Inflammatory macrophage treated with lipopolysaccharide for 4 hours (primary cell): ENCODE measurements at places on chromosomes 3 and 15.

DNA sequence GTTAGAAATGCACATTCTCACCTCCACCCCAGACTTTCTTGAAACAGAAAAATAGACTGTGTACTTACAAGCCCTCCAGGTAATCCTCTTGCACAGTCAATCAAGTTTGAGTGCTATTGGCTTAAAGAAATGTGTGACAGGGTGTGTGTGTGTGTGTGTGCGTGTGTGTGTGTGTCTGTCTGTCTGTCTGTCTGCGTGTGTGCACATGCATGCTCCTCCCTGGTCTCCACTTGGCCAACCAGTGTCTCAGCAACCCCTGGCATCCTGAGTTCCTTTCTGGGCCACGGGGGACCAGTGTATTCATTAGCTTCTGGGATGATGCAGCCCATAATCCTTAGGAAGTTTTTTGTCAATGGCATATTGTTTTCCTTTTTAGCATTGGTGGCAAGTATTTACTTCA lies 128.8 kb upstream of the IL12A start:
- no peak for DNase-seq

GRCh38 chr3:173399044-173399443 lies 1.5 kb downstream of the NLGN1 start:
- DNase-seq = no peak

GRCh38 chr3:116033516-116033915 lies 410.2 kb downstream of the GAP43 start:
- no peak for DNase-seq

GRCh38 chr3:40584625-40585189 lies 59.9 kb downstream of the ZNF621 start:
- DNase-seq = peak; percentile 73

- DNase-seq = no peak
These were observed 6.0 kb downstream of the KLF15 start for GRCh38 chr3:126351086-126351770.

DNA sequence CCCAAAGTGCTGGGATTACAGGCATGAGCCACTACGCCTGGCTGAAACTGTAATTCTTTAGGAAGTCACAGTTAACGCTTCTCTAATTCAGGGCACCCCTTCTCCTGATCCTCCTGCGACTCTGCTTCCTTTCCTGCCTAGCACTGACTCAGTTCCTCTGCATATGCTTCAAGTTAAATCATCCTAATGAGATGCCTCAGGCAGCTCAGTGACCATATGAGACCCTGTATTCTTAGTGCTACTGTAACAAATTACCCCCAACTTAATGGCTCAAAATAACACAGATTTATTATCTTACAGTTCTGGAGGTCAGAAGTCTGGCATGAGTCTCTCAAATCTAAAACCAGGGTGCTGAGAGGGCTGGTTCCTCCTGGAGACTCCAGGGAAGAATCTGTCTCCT lies 271.8 kb upstream of the LYSMD4 start:
- no peak for DNase-seq

GRCh38 chr3:141103067-141103466 lies 51.9 kb downstream of the SPSB4 start:
- DNase-seq = no peak

DNA sequence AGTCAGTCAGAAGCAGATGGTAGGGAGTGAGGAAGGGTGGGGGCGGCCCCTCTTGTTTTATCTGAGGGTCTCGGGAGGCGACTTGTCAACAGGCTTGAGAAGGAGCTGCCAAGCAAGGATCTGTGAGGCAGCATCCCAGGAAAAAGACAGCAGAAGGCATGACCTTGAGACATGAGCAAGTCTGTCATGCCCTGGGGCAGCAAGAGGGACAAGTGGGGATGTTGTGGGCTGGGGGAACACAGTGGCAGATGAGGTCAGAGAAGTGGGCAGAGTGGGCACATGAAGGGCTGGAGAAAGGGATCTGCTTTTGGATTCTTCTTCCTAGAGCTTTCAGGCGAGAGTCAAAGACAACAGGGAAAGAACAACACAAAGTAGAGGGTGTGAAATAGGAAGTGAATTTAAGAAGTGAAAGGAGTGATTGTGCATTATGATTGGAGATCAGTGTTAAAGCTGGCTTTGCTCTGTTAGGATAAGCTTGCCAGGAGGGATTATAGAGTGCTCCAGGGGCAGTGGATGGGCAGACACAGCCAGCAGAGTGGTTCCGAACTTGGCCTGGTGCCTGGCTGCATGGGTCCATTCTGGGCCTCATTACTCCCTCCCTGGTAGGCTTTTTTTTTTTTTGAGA lies 73.3 kb downstream of the USP13 start:
- peak; percentile 68 for DNase-seq

DNA sequence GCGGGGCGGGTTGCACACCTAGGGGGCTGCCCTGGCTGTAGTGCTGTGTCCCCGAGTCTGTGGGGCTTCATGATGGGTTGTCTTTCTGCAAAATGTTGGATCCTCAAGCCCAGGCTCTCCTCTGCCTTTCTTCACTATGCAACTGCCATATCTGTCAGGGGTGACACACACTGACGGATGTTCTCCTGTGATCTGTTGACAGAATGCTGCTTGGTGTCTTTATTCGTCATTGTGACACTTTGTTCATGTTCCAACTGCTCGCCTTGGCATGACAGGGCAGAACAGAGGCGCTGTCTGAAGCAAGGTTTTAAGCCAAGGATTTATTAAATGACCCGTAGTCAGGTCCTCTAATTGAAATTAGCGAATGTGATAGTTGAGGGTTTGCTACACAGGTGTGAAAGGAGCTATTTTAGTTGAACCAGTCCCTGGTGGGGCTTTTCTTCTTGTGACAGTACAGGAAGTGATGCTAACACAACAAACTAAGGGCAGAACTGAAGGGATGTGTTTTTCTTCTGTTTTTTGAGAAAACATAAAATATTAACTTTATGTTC lies 173.4 kb downstream of the MCTP2 start:
- no peak for DNase-seq

- DNase-seq = no peak
These were observed 270.2 kb downstream of the TAFA4 start for GRCh38 chr3:68662176-68662575.

DNA sequence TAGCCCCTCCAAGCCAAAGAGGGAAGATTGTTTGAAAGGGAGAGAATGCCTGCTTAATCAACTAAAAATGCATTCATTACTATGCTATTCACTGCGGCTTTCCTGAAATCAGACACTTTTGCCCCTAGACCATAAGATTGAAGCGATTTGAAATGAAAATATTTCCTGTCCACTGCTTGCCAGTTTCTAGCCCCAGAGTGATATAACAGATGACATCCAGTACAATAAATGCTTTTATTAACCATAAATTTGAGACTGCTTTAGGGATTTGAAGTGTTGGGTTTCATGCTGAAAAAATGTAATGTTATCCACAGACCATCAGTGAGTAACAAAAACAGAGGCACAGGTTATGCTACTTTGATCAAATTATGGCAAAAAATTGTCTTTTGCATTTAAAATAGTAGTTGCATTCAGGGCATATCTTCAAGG lies 14.1 kb downstream of the IL17RD start:
- DNase-seq = no peak

GRCh38 chr15:45801543-45801942 lies 166.7 kb downstream of the SQOR start:
- no peak for DNase-seq

DNA sequence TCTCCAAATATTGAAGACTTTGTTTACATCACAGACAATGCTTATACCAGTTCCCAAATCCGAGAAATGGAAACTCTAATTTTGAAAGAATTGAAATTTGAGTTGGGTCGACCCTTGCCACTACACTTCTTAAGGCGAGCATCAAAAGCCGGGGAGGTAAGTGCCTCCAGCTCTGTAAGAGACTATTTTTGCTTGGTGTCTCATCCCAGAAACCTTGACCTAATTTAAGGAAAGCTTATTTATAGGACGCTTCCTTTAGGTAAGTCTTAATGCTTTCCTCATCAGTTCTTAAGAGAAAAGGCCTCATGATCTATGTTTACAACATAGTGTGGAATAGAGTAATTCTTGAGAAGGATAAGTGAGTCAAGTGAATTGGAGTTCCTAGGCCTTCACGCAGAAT lies 11.8 kb downstream of the CCNB2 start:
- DNase-seq = no peak

DNA sequence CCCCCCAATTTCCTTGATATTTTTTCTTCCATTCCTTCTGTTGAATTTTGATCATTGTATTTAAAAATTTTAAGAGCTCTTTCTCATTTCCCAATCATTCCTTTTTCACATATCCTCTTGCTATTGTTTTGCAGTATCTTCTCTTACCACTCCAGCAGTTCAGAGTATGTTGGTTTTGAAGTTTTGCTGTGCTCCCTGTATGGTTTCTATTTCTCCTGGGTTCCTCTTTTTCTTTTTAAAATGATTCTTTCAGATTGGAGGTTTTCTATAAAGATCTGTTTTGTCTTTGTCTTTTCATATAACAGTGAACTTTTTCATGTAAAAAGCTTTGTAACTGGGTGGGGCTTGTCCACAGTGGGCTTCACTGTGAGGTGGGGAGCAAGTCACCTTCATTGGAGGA lies 12.8 kb downstream of the USP3 start:
- DNase-seq = peak; percentile 29

- DNase-seq = no peak
These were observed 896.9 kb downstream of the IGSF11 start for GRCh38 chr3:118137778-118138177.

GRCh38 chr3:197730200-197730599 lies 6.5 kb downstream of the RUBCN start:
- DNase-seq = no peak

- no peak for DNase-seq
These were observed 332.9 kb downstream of the EPHB1 start for GRCh38 chr3:135127946-135128470.

- no peak for DNase-seq
These were observed 36.6 kb upstream of the MGLL start for GRCh38 chr3:127858937-127859336.

DNA sequence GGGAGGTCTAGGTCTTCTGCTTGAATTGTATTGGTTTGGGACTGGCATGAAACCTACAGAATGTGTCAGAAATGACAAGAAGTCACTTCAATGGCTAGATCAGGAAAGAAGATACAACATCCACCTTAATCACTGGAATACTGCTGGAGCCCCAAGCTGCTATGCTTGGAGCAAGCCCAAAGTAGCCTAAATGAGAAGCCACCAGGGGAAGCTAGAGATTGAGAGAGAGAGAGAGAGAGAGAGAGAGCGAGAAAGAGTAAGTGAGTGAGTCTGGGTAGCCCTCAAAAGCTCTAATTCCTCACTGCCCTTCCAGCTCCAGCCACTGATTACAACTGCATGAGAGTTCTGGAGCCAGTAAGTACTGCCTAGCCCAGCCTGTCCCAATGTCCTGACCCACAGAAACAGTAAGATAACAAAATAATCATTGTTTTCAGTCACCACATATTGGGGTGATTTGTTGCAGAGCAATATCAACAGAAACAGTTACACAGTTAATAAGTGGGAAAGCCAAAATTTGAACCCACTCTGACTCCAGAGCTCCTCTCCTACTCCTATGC lies 529.2 kb upstream of the GOLIM4 start:
- no peak for DNase-seq

- DNase-seq = no peak
These were observed 491.8 kb downstream of the SQOR start for GRCh38 chr15:46126581-46126980.

DNA sequence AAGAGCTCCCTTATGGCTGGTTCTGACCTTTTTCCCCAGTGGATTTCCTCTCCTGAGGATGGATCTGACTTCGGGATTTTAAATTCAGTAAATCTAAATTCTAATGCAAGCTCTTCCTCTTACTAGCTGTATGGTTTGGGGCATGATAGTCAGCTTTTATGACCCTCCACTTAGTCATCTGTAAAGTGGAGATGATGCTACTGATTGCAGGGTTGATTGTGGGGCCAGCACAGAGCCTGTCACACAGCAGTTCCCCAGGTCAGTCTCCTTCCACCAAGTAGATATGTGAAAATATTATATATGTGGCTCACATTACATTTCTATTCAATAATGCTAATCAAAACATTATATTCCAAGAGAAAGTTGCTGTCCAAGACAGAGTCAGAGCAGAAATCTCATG lies 141.3 kb upstream of the UBE2E1 start:
- DNase-seq = no peak

GRCh38 chr15:72068856-72069255 lies 49.1 kb downstream of the MYO9A start:
- no peak for DNase-seq

DNA sequence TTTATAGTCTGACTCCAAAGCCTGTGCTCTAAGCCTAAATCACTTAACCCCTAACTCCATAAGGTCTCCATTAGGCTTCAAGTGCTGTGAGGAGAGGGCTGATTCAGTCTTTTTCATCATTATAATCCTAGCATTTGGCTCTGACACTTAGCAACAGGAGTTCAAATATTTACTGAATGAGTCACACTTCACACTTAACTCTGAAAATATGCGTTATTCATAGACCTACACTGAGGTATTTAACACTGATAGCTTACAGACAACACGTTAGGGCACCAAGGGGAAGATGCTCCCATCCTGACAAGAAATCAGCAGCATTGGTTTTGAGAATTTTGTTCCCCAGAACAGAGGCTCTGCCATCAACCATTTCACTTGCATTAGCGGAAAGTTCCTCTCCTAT lies 53.5 kb downstream of the MSL2 start:
- DNase-seq = no peak

DNA sequence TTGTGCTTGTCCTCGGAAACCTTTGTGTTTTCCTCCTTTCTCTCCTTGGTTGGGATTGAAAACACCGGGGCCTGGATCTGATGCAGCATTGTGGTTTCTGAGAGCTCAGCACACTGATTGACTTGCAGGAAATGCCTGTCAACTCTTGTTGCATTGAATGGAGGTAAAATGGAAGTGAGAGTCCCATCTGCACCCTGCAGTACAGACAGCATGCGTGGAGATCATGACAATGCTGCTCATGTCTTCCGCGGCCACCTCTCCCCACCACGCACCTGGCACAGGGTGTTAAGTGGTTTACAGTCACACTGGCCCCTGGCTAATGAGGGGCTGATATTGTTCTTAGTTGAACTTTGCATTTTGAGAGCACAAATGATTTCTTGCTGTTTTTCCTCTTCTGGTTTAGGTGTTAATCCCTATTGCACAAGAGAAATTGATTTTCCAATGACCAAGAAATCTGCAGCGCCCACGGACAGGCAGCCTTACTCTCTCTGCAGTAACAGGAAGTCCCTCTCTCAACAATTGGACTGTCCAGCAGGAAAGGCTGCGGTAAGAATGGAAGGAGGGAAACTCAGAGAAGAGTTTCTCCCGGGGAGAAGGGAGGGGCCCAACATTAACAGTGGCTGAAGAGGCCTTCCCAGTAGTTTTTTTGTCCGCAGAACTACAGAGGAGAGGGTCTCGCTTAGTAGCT lies 58.5 kb downstream of the STARD5 start:
- DNase-seq = no peak

DNA sequence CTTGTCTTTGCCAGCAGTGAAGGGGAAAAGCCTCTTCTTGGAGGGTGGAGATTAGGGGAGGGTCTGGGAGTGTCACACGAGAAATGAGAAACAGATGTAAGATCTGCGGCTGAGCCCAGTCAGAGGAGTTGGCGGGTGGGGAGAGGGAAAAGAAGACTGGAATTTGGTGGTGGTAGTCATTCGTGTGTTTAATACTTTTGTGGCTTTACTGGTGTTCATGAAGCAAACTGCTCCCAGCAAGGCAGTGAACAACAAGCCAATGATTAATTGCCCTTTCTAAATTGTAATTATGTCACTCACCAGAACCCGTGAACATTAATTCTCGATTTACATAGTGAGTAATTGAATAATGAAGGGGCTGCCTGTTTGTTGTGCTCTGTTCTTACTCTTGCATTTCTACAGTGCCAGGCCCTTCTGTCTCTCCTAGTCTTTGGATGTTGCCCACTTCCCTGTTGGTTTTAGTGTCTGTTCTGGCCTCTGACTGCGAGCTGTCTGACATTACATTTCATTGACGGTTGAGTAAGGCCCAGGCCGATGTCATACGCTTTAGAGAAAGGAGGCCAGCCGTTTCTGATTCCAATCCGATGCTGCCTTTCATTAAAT lies 78.0 kb downstream of the CHCHD6 start:
- DNase-seq = no peak
